ENCODE measurements at places on chromosomes 6 and 20.
A peak's percentile ranks its signal among the peaks of the same experiment; 100 is the strongest.

DNA sequence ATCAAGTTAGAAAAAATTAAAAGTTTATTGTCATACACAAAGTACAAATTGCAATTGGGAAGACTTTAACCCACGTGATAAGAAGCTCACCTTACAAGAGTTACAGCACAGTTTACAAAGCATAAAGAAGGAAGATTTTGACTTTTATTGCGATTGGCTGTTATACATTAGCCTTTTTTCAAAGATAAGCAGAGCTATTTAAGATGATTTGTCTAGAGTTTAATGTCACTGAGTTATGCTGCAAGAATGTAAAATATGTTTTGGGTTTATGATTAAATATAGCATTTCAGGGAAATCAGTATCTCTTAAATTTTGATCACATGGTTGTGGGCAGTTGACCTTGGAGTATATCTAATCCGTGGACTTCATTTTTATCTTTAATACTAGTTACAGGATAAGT, 664.2 kb upstream of the PTCHD4 start:
- no peak for DNase-seq

DNA sequence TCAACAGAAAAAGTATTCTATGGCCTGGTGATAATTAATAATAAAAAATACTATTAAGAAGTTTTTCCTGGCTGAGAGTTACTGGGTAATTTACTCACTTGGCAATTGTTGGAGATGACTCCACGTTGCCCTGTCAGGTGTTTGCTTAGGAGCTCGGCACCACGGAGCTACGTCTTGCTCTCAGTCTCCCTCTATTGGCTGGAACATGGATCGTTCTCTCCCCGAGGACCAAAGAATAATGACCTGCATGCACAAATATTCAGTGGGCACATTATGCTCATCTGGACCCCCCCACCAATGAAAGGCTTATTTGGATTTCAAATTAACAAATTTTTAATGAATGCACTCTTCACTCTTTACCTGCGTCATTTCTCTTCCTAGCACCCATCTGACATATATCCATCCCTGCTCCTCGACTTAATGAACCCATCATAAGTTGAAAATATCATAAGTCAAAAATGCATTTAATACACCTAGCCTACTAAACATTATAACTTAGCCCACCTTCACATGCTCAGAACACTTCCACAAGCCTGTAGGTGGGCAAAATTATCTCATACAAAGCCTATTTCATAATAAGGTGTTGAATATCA, 71.0 kb upstream of the CD83 start:
- peak; percentile 38 for DNase-seq

DNA sequence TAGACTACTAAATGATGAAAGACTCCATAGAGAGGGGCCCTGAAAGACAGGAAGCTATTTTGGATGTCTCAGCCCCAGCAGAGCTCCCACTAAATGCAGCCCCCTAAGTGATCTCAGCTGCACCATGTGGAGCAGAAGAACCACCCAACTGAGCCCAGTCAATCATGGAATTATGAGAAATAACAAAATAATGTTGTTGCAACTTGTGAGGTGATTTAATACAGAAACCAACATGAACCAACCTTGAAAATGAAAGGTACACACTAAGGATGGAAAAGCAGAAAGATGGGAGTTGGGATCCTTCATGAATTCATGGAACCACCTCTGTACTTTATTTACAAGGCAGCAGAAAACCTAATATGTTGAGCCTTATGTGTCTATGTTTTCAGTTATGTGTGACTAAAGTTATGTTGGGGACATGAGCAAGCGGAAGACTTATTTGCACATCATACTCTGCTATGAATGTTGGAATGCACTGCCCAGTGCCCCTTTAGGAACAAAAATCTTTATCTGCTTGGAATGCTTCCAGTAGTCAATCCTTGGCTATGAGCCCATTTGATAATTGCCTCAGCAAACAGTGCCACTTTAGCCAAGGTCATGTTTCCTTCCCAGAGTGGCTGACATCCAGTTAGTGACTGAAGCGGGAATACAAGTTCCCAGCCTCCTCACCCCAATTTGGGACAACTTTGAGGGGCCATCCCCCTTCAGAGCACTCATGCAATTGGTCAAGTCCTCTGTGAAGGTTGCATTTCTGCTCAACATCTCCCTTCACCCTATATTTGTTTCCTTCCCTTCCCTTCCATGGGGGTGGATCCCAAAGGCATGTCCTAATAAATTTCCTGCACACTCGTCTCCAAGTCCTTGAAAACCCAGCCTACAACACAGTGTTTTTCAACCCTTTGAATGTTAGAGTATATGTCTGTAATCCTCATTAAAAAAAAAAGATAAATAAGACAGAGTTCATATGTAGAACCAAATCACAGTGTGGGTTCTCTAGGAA, 18.4 kb downstream of the TP53RK start:
- no peak for DNase-seq

DNA sequence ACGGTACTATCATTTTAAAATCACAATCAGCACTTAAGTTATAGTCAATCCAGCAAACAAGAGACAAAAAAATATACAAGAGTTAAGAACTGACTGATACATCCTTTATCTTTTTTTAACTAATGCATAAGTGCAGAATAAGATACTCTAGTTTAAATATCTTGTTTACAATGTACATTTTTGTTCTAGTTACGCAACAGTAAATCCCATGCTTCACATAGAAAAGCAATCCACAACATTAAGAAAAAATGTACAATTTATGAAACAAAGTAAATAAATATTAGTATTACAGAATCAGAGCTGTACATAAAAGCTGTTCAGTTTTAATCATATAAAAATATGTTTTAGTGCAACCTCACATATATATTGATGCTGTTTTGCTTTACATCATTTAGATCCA, 192.6 kb downstream of the HIVEP2 start:
- DNase-seq: no peak

DNA sequence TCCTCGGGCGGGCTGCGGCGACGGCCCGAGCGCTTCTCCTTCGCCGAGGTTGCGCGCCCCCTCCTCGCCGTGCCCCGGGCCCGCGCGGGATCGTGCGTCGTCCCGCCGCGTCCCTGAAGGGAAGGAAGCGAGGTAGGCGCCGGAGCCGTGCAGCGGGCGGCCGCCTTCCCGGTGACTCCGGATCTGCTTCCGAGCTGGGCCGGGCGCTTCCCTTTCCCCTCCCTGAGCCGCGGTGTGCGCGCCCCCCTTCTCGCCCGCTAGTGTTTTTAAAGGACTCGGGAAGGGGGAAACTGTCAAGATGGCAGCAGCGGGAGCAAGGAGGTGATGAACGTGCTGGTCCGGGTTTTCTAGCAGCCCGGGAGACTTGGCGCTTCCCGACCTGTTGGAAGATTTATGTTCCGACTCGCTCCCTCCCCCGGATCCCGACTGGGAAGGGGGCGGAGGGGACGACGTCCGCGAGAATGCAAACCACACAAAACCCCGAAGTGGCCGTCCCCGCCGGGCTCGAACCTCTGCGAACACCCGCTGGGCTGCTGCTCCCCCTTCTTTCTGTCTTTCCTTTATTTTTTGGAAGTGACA, 744 bp upstream of the FOXO3 start:
- peak; percentile 73 for DNase-seq

GRCh38 chr20:50545126-50545525, 34.9 kb downstream of the PTPN1 start:
- no peak for DNase-seq

DNA sequence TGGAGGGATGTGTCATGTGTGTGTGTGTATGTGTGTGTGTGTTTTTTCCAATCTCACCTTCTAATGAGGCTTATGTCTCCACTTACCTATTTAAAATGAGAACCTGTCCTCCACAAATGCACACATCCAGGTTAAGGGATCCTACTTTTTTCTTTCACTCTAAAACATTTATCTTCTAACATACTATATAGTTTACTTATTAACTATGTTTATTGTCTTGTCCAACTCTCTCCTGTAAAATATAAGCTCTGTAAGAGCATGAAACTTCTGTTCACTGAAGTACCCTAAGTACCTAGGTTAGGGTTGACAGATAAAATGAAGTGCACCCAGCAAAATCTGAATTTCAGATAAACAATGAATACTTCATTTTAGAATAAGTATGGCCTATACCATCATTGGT, 29.2 kb upstream of the RBM24 start:
- no peak for DNase-seq
